ENCODE measurements at places on chromosomes 7 and 10.

DNA sequence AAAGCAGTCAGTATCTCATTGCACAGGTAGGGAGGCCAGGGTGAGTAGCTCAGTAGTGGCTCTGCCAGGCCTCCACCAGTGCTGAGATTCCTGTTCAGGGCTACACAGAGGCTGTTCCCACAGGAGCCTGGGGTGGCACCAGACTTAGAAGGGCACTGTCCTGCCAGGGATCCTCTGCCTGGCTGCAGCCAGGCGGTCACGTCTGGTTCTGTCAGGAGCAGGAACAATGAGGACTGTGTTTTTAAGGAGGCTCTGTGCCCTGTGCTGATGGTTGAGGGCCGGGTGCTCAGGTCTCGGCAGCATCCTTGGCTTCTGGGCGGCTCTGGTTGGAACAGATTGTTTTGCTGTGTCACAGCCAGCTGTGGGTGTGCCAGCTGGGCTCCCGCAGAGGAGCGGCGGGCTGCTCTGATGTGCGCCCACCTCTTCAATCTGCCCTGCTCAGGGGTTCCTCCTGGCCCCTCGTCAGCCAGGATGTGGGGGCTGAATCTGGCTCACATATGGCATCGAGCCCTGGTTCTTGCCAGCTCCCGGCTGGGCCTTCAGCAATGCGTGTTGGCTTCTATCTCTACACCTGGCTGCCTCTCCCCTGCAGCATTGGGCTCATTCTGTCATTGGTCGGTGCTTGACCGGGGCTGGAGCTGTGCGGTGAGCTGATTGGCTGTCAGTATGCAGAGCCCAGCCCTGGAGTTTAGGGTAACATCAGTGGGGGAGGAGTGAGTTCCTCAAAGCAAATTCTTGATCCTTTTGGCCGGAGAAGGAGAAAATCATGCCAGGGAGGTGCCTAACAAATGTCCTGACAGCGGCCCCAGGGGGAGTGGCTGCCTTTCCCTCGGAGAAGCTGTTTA is 41.2 kb downstream of the TACR2 start:
- DNase-seq: no peak

DNA sequence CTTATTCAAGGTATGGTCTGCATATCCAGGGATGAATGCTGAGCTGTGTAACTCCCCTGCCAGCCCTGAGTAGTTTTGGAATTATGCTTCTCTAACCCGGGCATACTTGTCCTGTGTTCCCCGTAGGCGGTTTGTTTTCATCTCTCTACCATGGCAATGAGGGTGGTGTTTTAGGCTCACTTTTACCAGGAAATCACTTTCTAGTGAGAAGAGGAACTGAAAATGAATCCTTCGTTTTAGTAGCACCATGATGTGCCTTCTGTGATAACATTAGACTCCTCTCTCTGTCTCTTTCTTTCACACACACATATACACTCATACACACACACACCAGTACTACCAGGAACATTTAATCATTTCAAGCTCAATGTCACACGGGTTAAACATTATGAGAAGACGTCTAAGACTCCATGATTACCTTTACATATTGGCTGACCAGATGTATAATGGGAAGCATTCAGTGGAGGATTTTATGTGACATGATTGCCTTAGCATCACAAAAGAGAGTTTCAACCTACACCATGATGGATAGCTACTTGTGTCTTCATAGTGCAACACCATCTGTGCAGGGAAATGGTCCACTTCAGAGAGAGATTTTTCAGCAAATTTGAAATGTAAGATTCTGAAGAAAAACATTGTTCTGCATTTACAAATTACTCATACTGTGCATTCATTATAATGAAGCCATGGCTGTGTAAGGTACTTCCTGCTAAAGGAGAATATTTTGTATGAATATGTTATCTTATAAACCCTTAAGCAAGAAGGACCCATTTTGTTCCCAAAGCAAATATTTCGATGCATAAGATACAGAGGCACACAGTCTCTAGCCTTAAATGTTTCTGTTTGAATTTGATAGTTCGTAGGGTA is 31.0 kb upstream of the PFKP start:
- no peak for DNase-seq

DNA sequence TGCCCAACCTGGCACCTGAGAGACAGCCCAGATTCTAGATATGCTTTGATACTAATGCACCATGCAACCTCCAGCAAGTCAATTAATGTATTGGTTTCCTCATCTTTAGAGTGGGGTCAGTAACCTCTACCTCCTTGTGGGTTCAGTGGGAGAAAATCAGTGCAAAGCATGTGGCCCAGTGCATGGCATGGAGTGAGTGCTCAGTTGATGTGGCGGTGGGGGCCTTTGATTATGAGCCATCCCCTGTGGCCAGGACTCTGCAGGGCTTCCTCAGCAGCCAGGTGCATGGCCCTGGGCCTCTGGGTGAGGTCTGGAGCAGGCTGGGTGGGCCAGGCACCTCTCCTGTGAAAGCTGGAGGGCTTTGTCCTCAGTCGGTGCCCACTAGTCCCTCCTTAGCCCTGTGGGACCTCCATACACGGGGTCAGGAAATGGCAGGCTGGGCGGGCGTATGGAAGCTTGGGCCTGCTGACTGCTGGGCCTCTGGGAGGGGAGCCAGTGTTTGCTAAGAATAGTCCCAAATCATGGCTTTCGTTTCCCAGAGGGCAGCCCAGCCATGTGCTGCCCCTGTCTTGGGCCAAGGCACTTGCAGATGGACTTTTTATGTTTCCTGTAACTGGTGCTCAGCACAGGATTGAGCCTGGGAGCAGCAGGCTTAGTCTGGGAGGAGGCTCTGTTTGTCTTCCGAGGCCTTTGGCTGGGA is 3.4 kb downstream of the PALD1 start:
- no peak for DNase-seq

DNA sequence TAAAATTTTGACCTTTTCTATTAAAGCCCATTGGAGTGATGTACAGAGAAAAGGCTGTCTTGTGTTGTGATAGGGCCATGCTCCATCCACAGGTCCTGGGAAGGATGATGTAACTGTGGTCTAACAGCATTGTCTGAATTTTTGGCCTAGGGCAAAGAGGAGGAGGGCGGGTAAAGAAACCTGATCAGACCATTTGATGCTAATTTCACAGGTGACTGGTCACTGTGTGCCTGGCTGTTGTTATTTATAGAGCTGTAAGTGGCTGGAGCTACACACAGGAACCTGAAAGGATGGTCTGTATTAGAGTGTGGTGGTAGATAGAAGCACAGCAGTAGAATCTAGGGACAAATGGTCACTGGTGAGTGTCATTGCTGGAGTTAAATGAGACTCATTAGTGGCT is 182.1 kb downstream of the AUTS2 start:
- DNase-seq: peak; percentile 60

DNA sequence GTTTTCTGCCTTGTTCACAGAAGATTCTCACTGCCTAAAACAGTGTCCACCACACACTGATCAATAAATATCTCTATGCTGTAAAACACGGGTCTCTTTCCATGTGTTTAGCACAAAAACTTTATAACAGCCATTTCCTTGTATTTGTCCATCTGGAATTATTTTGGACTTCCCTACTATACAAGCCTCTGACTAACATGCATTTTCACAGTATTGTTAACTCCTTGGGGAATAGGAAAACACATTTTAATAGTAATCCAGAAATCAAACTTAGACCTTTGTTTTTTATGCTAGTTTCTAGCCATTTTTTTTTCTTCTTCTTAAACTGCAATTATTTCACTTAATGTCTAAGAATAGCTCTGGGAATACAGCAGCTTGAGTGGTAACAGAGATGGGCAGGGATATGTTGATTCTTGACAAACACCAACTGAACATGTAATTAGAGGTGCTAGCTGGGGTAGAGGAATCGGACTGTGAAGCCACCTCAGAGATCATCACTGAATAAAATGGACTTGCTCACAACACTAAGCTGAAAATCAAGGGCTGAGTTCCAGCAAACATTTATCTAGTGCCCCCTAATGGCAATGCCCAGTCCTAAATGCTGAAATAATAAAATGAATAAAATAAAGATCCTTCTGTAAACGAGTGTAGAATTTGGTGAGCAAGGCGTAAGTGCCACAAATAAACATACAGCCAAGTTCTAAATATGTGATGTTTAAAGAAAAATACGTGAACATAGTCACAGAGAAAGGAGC is 593.1 kb downstream of the SORCS1 start:
- DNase-seq: no peak

- no peak for DNase-seq
Measured at GRCh38 chr10:78312197-78313047, 278.8 kb downstream of the RPS24 start.

DNA sequence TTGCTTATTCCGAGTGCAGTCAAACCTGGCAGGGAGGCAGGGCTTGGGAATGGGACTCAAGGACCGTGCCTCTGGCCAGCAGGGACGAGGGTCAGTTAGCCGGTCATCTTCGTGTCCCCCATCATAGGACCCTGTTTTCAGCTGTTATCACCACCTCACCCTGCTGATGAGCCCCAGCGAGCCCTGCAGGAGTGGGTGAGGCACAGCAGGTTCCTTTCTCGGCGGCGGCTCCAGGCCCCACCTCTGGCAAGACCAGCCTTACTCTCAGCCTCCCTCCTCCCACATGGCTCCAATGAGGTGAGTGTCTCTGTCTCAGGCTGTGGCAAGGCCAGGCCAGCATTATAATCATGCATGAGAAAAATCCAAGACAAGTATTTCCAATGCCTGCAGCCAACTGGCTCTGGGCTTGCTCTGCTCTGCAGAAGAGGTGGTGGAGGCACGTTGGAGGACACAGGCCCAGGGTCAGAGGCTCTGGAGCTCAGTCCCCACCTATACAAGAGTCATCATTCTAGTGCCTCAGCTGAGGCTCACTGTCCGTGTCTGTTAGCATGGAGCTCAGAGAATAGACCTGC is 15.7 kb downstream of the PKD1L1 start:
- DNase-seq: no peak

DNA sequence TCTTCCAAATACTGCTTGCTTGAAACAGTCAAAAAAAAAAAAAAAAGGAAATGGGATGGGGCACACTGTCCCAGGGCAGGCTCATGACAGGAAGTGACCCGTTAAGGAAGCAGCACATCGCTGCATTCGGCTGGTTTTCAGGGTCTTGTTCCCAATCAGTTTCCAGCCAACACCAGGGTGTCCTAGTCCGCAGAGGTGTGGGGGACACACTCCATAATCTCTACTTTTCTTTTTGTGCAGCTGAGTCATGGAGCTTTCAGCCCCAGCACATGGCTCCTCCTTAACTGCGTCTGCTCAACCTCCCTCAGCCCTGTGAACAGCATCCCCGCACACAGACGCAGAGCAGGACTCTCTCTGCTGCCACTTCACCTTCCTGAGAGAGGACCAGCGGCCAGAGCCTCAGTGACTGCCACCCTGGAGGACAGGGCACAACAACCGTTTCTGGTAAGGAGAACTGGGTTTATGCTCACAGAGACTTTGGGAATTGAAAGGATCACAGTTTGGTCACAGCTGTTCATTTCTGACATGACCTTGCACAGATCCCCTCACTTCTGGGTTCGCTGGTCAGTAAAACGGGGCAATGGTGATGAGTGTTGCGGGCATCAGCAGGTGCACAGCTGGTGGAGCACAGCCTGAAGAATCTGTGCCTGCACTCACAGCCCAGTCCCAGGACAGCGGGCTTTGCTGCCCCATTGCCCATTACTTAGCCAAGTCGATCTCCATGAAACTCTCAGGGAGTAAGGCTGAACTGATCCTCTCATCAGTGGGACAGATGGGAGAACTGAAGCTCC is at the start of gene GIMAP5:
Gene GIMAP5 (plus strand): TSS at position 154 of the 791 bp plus-strand sequence. CDS start 3,467 bp downstream, outside the sequence.
- no peak for DNase-seq
